Vein endothelial cell (primary cell): ENCODE measurements at places on chromosomes 3 and 15. TPM values are rescaled to one million over a fixed set of nuclear protein-coding genes. Genes with fewer than 3 reads are reported as not detected.

The HYAL3 gene
- total RNA-seq: 11.0 and 11.8 TPM in 2 replicates

The CNTN4 gene
- 0.33 and 0.48 TPM in 2 replicates for total RNA-seq

The FOXB1 gene
- total RNA-seq: not detected in 2 replicates

The MRAS gene
- total RNA-seq: 7.5 and 14.7 TPM in 2 replicates

The GOLGA8R gene
- 0.57 and 2.3 TPM in 2 replicates for total RNA-seq

The NRG4 gene
- not detected in 2 replicates for total RNA-seq

The WDR49 gene
- under 0.01 and 0.10 TPM in 2 replicates for total RNA-seq

The ATR gene
- 21.2 and 30.0 TPM in 2 replicates for total RNA-seq

The NRROS gene
- 12.7 and 13.0 TPM in 2 replicates for total RNA-seq

The OXTR gene
- 0.29 and 0.65 TPM in 2 replicates for total RNA-seq

The CD96 gene
- not detected in 2 replicates for total RNA-seq

The RPL29 gene
- total RNA-seq: 1,244 and 1,265 TPM in 2 replicates

The BMF gene
- total RNA-seq: 3.1 and 4.6 TPM in 2 replicates

The TM2D3 gene
- 33.3 and 39.8 TPM in 2 replicates for total RNA-seq

The P2RY14 gene
- total RNA-seq: not detected in 2 replicates

The GOLGA6C gene
- total RNA-seq: not detected in 2 replicates

The GATA2 gene
- 30.1 and 51.0 TPM in 2 replicates for total RNA-seq

The SLC28A2 gene
- not detected in 2 replicates for total RNA-seq

The NOX5 gene
- total RNA-seq: 0.33 TPM in 1 of 2 replicates, not detected in the other

The RTP4 gene
- total RNA-seq: 0.86 and 2.0 TPM in 2 replicates

The CLDN16 gene
- under 0.01 TPM in 2 replicates for total RNA-seq

The PIERCE2 gene
- 0.38 and 1.6 TPM in 2 replicates for total RNA-seq

The ZNF80 gene
- total RNA-seq: not detected in 2 replicates

The PAK2 gene
- 67.6 and 72.5 TPM in 2 replicates for total RNA-seq

The ASB14 gene
- total RNA-seq: not detected in 2 replicates

The SAMMSON gene
- not detected in 2 replicates for total RNA-seq

The HHLA2 gene
- total RNA-seq: not detected in 2 replicates

The TICRR gene
- 3.3 and 6.2 TPM in 2 replicates for total RNA-seq

The ZKSCAN7 gene
- 1.4 and 1.6 TPM in 2 replicates for total RNA-seq

The ATOSA gene
- 44.7 and 59.6 TPM in 2 replicates for total RNA-seq
